Pancreas (tissue), 10 donors: ENCODE measurements at places on chromosomes 12 and 14. TPM values are rescaled to one million over a fixed set of nuclear protein-coding genes. Genes with fewer than 3 reads are reported as not detected.
A peak's percentile ranks its signal among the peaks of the same experiment; 100 is the strongest.

- DNase-seq: no peak
Measured at GRCh38 chr12:11581179-11581755, 68.2 kb upstream of the ETV6 start.

GRCh38 chr12:116442946-116443345 is 116.2 kb upstream of the MAP1LC3B2 start:
- no peak for DNase-seq

DNA sequence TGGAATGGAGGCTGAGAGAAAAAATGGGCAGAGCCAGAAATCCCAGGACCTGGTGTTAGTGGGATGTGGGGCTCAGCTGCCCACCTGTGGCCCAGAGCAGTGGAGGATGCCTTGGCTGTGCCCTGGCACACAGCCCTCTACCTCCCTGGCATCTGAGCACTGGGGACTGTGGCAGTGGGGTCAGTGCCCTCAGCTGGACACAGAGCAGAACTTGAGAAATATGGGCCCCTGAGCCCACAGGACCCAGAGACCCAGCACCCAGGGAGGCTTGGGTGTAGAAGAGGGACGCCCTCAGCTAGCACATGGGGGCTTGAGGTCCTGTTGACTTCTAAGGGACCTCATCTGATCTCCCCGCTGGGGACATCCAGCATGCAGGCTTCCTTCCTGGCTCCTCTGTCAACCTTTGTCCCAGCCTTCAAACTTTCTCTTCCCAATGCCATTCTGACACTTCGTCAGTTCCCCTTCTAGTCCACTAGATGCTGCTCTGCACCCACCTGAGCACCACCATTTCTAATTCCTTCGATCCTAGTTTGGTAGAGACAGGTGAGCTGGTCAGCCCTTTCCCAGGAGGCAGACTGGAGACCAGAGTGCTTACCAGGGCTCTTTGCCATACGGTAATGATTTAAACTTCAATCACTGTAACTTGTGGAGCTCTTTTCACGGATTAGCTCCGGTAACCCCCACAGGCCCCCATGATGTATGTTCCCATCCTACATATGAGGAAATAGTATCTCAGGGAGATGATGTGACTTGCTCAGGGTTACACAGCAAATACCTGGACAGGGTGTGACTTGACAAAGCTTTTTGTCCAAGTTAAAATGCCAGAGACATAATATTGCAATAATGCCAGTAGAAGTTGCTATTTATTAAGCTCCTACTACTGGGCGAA is 143.7 kb downstream of the ASCL4 start:
- no peak for DNase-seq

DNA sequence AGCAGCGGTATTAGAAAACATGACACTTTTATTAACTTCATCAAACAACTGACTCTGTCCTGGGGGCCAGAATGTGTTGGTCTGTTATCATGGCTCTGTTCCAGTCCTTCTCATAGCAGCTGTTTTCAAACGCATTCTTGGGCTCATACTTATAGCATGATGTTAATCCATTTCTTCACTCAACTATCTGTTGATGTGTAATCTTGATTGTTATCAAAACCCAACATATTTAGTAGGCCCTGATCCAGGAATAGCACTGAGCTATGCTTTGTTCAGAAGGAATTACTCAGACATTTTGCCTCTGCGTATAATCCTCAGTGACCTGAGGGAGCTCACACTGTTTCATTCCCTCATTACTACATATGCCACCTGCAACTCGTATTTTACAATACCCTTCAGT is 315.9 kb downstream of the BMP4 start:
- no peak for DNase-seq

DNA sequence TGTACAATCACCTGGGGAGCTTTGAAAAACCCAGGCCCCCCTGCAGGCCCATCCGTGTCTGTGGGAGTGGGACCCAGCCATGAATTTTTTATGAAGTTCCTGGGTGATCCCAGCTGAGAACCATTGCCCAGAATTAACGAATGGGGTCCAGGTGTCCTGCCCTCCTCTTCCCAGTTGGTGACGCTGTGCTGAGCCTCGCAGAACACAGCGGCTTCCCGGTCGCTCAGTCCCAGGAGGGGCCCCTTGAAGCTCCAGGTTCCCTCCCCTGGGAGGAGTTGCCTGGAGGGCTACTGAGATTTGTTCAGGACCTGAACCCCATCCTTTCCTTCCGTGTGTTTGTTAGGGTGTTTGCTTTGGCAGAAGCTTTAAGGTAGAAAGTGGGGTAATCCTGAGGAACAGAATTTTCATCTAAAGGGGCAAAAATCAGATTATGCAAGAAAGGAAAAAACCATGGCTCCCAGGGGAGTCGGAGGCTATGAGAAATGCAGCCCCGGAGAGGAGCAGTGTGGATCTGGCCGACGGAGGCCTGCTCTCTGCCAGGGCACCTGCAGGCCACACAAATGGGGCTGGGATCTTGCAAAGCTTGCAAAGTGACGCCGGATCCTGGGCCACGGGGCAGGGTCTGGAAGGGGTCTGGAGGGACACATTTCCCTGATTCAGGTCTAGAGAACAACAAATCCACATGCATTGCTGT is 164.7 kb upstream of the PRMT8 start:
- no peak for DNase-seq

DNA sequence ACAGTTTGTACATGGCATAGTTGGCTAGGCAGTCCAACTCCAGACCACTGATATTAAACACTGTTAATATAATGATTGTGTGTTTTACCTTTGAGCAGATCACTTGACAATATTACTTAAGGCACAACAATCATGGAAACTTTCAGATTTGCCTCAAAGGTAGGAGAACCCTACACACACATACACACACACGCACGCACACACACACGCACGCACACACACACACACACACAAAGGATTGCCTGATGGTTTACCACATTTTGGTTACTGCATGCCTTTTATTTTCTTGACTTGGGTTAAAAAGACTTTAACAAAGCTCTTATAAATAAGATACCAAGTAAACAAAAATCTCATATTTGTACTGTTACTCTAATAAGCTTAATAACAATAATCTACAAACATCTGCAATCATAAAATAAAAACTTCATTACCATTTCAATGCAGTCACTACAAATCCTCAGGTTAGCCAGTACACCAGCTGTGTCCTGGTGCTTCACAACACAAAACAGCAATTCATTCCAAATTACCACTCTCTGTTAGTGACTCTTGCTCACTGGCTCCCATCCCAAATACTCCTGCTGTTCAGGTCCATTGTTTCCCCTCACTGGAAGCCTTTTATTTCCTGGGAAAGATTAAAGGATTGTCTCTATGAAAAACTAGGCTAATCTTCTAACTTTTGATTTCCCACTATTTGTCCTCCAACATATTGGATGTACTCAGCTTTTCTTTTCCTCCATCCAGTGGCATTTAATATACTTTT is 175.2 kb upstream of the ATP2B1 start:
- DNase-seq: no peak

- no peak for DNase-seq
Measured at GRCh38 chr14:65438266-65438933, 25.9 kb downstream of the FUT8 start.

DNA sequence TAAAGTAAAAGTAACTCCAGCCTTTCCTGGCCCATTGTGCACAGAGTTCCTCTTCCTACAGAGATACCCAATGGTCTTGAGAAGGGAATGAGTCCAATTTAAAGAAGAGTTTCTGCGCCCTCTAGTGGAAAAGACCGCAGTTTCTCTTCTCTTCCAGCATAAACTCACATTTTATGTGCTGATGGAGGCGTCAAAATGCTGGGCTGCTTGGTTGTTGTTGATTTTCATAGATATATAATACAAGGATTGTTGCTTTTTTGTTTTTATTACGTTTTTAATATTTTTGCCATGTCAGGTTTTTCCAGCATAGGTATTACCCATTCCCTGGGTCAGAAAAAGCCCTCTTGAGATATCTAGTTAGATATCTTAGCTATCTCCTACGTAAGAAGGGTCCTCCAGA is 356.9 kb upstream of the STXBP6 start:
- DNase-seq: no peak

- peak; percentile 72 for DNase-seq
Measured at GRCh38 chr12:110280392-110280778, 662 bp upstream of the ATP2A2 start.

DNA sequence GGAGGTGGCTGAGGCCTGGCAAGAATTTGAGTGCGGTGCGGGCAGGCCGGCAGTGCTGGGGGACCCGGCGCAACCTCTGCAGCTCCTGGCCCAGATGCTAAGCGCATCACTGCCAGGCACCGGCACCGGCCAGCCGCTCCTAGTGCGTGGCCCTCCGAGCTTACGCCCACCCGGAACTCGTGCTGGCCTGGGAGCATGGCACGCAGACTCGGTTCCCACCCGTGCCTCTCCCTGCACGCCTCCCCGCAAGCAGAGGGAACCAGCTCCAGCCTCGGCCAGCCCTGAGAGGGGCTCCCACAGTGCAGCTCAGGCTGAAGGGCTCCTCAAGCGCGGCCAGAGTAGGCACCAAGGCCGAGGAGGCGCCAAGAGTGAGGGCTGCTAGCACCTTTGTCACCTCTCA is 63.7 kb downstream of the CCDC60 start:
- DNase-seq: peak; percentile 54

Gene SPIC
- total RNA-seq: not detected

Gene NEUROD4
- not detected for total RNA-seq

Gene C12orf54
- total RNA-seq: not detected

Gene RNASE1
- 281 TPM for total RNA-seq

Gene TMCC3
- 1.5 TPM for total RNA-seq

Gene CLEC9A
- total RNA-seq: 0.22 TPM

Gene PLA2G1B
- total RNA-seq: 12,528 TPM

Gene CEP83
- 7.7 TPM for total RNA-seq

Gene BEGAIN
- 9.3 TPM for total RNA-seq

Gene RALGAPA1
- total RNA-seq: 27.9 TPM

Gene BMAL2
- total RNA-seq: 2.1 TPM

Gene EIF5
- total RNA-seq: 139 TPM
